Activated naive CD8-positive, alpha-beta T cell treated with anti-CD3 and anti-CD28 coated beads, Interleukin-2, amount 10 ng/mL, durations not matched to agents 7 days and 5 days (primary cell): ENCODE measurements at places on chromosomes 4 and X. TPM values are rescaled to one million over a fixed set of nuclear protein-coding genes. Genes with fewer than 3 reads are reported as not detected.

- no peaks in the 10 kb centered on the region for H3K27me3 ChIP-seq
- H3K4me1 ChIP-seq, result peaks cover 2% of the 10 kb centered on the region
- no peak overlapping the region for H3K4me3 ChIP-seq
- no peaks in the 10 kb centered on the region for H3K36me3 ChIP-seq
- DNase-seq, result no peak
Observed at GRCh38 chr4:126850286-126850685, 782.5 kb upstream of the INTU start.

GRCh38 chrX:1453951-1454785 is 1.5 kb upstream of the ASMTL start:
- DNase-seq, result peak; percentile 95
- peaks cover 10% of the 10 kb centered on the region for H3K36me3 ChIP-seq
- no peaks in the 10 kb centered on the region for H3K27me3 ChIP-seq
- peak overlapping the region; percentile 62 for H3K4me3 ChIP-seq

TMPRSS11A gene
- not detected for total RNA-seq

IL2 gene
- 1.7 TPM for total RNA-seq

GRCh38 chrX:113330416-113330815 is 489.8 kb upstream of the AMOT start:
- no peaks in the 10 kb centered on the region for H3K4me1 ChIP-seq
- no peak overlapping the region for H3K27ac ChIP-seq

- no peak overlapping the region for H3K27ac ChIP-seq
- no peaks in the 10 kb centered on the region for H3K4me1 ChIP-seq
- no peaks in the 10 kb centered on the region for H3K27me3 ChIP-seq
- no peaks in the 10 kb centered on the region for H3K36me3 ChIP-seq
Observed at GRCh38 chr4:93267747-93268146, 560.8 kb upstream of the ATOH1 start.
